ENCODE measurements at places on chromosomes 5 and 9.

GRCh38 chr9:10000669-10001068 is 612.1 kb downstream of the PTPRD start:
- DNase-seq = peak; percentile 15

GRCh38 chr9:135095470-135096407 is 8.3 kb downstream of the OLFM1 start:
- DNase-seq = no peak

GRCh38 chr5:89117124-89117644 is 234.2 kb upstream of the MEF2C start:
- peak; percentile 95 for DNase-seq

DNA sequence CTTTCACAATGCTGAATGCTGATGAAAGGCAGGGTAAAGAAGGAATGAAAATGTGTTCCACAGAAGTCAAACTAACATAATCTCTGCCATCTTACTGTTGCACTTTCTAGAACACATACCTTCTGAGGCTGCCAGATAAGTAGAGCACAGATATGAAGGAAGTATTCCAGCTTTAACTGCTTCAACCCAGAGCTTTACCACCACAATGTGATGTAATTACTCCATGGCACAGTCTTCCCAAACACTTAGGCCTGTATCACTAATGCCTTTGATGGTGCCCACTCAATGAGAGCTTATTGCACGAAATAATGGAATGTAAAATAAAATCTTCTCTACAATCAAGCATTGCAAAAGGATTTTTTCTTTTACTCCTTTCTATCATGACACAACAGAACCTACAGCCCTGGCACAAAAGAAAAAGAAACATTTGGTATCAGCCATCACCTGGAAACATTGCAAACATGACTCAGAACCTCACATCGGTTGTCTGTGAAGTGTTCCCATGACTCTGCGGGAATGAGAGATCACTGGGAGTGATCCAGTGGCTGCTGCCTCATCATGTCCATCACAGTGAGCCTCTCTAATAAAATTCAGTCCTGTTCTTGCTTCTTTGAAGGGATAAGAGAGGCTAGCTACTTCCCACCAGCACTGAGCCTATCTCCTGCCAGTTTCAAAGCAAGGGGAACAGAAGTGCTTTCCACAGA is 385.8 kb downstream of the EFNA5 start:
- DNase-seq = no peak

DNA sequence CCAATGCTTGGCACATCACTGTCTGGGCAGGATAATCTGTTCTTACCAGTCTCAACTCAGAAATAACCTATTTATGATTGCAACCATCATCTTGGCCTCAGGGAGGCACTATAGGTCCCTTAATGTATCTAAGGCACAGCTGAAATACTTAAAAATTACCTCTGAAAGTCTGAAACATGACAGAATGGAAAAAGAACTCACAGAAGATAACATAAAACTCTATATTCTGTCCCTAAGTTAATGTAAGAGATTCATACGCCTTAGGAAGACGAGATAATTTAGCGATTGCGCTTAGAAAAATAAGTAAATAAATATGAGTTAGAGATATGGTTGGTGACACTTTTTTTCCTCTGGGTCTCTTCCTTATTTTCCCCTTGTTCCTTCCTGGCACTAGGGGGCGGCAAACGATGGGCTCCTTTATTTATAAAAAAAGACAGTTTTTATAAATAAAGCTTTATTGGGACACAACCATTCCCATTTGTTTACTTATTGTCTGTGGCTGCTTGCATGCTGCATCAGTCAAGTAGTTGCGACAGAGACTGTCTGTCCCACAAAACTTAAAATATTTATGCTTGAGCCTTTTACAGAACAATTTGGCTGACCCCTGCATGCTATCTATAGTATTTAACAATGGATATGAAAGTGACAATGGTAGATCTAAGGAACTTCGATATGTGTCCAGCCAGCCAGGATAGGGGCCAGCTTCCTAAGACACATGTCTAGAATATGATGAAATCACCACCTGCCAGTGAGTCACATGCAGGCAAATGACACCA is 79.6 kb downstream of the PDE4D start:
- DNase-seq = peak; percentile 86

DNA sequence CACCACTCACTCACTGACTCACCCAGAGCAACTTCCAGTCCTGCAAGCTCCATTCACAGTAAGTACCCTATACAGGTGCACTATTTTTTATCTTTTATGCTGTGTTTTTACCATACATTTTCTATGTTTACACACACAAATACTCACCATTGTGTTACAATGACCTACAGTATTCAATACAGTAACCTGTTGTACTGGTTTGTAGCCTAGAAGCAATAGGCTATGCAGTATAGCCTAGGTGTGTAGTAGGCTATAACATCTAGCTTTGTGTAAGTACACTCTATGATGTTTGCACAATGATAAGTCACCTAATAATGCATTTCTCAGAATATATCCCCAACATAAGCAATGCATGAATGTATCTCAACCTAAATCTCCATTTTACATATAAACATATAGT is 541.1 kb downstream of the NR2F1-AS1 start:
- no peak for DNase-seq

- DNase-seq = no peak
Observed at GRCh38 chr9:123974471-123974870, 37.1 kb upstream of the LHX2 start.

DNA sequence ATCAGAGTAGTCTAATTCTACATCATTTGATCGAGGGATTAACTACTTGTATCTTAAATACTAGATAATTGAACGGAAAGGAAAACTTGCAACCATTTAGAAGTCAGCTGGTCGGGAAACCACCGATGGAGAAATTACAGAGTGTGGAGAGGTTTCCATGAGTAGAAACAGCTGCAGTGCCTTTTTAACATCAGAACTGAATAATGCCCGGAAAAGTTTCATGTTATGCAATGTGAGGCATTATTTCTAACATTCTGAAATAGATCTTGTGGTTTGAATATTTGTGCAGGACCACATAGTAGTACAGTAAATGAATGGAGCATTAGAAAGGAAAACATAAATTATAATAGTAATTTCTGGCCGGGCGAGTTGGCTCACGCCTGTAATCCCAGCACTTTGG is 88.1 kb upstream of the RNF180 start:
- DNase-seq = no peak

DNA sequence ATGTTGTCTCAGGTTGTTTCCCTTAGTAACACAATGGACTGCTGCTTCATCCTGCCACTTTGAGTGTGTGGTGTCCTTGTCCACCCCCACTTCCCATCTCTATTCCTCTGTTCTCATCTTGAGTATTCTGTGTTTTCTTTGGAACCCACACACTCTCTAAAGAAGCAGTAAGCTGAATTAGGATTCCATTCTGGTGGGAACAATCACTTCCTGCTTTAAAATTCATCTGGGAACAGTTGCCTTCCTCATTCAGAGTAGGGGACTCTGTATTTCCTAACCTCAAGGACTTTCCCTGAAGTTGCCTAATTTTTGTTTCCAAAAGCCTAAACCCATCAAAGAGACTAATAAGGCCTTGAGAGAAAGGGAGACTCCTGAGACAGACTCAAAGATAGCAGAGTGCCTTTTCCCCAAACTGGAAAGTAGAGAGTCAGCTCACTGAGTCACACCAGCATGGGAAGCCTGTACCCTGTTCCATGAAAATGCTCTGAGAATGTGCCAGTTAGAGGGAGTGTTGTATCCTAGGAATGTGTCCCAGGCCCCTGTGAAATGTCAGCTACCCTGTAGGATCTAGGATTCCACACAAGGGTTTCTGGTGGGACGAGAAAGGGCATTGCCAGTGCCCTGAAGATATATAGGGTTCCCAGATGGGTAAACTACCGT is 63.6 kb downstream of the CCDC192 start:
- DNase-seq = no peak

- peak; percentile 21 for DNase-seq
Observed at GRCh38 chr5:96054311-96055030, 92.8 kb upstream of the ELL2 start.

DNA sequence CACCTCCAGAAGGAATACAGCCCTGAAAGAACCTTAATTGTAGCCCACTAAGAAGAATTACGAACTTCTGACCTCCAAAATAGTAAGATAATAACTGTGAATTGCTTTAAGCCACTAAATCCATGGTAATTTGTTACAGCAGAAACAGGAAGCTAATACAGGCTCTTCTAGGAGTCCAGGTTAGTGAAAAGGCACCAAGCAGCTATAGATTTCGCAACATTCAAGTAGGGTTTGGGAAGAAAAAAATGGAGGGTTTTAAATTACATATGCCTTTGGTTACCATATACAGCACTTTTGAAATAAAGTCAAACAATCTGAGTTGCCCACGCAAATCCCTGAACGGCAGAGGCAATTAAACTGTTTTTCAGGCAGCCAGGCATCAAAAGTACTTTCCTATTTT is 1.7 kb upstream of the ACTL7A start:
- no peak for DNase-seq

DNA sequence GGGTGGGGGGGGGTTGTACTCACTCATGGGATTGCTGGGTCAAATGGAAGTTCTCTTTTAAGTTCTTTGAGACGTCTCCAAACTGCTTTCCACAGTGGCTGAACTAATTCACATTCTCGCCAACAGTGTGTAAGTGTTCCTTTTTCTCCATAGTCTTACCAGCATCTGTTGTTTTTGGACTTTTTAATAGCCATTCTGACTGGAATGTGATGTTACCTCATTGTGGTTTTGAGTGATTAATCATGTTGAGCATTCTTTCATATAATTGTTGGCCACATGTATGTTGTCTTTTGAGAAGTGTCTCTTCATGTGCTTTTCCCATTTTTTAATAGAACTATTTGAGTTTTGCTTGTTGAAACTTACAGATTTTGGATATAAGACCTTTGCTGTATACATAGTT is 94.9 kb upstream of the PLPPR1 start:
- no peak for DNase-seq

GRCh38 chr5:153555420-153556114 is 65.1 kb downstream of the GRIA1 start:
- no peak for DNase-seq

DNA sequence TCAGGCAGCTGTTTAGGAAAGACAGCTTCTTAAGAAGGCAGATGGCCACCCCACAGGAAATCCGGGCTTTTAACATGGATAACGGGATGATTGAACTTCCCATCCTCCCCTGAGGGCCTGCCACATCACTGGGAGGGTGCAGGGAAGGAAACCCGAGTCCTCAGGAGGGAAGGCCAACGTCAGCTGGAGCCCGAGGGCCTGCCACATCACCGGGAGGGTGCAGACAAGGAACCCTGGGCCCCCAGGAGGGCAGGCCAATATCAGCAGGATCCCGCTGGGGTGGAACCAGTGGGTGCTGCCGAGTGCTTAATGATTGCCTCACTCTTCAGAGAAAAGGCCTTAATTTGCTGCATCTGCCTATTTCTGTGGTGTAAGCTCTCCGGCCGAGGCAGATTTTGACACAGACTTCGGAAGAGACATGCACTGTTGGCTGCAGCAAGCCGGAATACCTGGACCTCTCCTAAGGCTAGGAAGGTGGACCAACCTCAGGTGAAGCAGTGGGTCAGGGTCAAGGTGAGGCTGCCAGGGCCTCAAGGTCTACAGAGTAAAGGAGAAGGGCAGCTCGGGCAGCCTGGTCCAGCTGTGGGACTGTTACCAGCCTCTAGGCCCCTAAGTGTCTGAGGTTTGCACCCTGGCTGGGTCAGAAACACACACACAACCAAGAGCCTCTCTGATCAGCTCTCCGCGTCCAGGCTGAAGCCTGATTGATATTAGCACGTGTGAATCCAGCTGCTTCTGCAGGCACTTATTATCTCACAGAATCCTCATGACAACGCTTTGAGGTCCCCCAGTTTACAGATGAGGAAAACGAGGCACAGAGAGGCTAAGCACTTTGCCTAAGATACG is 14.8 kb upstream of the COL5A1 start:
- no peak for DNase-seq

DNA sequence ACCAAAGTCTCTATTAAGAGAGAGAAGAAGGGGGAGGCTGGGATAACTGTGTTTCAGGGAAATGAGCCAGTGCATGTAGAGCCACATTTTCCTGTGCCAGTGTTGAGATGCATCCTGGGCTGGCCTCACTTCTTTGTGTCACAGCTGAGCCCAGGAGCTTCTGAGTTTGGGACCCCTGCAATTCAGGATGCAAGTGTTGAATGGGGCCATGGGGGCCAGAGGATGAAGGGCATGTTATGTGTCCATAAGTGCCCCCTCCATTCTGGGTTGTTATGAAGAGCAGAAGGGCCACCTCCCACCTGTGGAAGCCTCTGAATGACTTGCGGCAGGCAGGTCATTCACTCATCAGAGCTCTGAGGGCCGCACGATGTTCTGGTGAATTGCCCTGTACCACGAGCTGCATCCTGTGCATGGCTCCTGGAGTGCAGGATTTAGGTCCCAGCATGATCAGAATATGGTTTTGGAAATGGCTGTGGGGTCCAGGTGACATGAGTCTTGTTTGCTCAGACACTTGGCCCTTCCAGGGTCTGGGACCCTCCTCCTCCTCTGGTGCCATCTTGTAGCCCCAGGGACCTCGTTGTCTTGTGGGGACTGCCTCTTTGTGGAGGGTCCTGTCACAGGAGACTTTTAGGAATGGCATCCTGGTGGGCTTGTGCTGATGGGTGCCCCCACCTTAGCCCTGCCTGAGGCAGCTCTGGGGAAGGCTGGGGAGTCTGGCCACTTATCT is 115.4 kb upstream of the PITX1 start:
- no peak for DNase-seq

DNA sequence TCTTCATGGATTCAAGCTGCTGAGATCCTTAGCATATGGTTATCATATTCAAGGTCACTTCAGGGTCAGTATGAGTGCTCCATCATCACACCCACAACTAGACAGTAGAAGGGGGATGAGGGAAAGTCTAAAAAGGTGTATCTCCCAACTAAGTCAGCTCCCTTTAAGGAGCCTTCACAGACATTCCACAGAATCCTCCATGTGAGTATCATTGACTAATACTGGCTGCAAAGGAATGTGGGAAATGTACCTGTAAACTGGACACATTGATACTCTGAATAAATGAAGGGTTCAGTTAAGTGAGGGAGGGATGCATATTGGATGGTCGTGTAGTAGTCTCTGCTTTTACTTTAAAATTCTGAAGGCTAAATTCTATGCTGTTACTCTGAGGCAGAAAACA is 330.7 kb downstream of the LRRC70 start:
- DNase-seq = no peak

GRCh38 chr5:55620766-55621160 is 86.0 kb upstream of the PLPP1 start:
- no peak for DNase-seq

- DNase-seq = no peak
Observed at GRCh38 chr5:73286896-73287295, 113.9 kb downstream of the TMEM174 start.

DNA sequence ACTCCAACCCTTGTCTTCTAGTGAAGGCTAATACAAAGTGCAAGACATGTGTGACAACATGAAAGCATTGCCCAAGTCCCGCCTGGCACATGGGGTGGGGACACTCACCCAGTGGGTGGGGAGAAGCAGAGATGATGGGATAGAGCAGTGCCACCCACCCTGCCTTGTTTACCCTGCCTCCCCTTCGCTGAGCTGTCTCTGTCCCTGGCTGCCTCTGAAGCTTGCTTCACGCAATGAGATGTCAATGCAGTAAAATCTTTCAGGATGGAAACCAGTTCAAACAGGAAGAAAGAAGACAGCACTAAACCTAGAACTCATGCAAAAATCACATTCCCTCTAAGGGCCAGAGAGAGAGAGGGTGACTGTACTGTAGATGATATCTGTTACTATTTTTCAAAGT is 148.0 kb downstream of the INSYN2B start:
- DNase-seq = no peak
